Foreskin keratinocyte (primary cell): ENCODE measurements at places on chromosomes 11 and 22. TPM values are rescaled to one million over a fixed set of nuclear protein-coding genes. Genes with fewer than 3 reads are reported as not detected.

Gene CYP2D6
- total RNA-seq: 0.61 and 0.71 TPM in 2 replicates

GRCh38 chr11:128610721-128611617, 23.6 kb upstream of the ETS1 start:
- DNase-seq: no peak

Gene DEFB131B
- not detected in 2 replicates for total RNA-seq

Gene CENPM
- 29.0 and 33.2 TPM in 2 replicates for total RNA-seq

Gene CRACR2B
- total RNA-seq: 0.71 and 1.4 TPM in 2 replicates

Gene TCN2
- total RNA-seq: 1.4 and 1.8 TPM in 2 replicates

- DNase-seq: no peak
These were observed at the start of gene PRSS23 for GRCh38 chr11:86800076-86800959. Gene PRSS23, plus strand, starts transcription at chr11:86800542. Its CDS starts 7,102 bp downstream, at chr11:86807644.

Gene STIM1
- 22.8 and 24.7 TPM in 2 replicates for total RNA-seq

DNA sequence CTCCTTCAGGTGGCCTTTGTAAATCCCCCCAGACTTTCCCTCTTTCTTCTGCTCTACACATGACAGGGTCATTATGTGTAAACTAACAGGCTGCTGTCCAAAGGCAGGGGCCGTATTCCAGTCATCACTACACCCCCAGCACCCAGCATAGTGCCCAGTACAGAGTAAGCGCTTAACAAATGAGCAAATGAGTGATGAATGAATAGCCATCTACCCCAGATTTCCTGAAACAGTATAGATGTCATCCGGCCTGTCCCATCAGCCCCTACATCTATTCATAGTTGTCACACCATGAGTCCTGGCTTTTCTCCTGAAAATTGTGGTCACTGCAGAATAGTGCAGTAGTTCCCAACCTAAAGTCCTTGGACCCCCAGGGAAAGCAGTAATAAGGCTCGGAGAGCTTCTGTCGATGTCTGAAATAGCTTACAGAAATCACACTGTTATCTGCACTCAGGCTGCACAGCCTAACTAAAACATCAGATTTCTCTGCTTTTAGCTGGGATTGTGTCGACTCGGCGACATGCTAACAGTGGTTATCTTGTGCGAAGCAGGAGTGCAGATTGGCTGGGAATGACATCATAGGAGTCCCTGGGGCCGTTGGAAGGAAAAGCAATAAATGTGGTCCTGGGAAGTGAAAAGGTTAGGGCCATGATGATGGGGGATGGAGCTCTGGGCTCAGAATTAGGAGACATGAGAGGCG, 143.8 kb upstream of the NECTIN1 start:
- no peak for DNase-seq

- no peak for DNase-seq
These were observed 36.9 kb downstream of the CAT start for GRCh38 chr11:34475656-34476055.

GRCh38 chr11:77547047-77547836, 42.5 kb upstream of the AQP11 start:
- DNase-seq: no peak

Gene DNAJB7
- total RNA-seq: not detected in 2 replicates

- no peak for DNase-seq
These were observed 160.4 kb downstream of the ATG16L2 start for GRCh38 chr11:72974487-72975205.

GRCh38 chr11:133172349-133172748, 360.0 kb downstream of the OPCML start:
- DNase-seq: no peak

GRCh38 chr11:27470166-27470565, 2.4 kb downstream of the LGR4 start:
- DNase-seq: no peak

GRCh38 chr11:117412653-117413275, 85.1 kb downstream of the CEP164 start:
- DNase-seq: no peak

- no peak for DNase-seq
These were observed 42.1 kb upstream of the TTC12 start for GRCh38 chr11:113272281-113272680.

Gene CPT1A
- total RNA-seq: 16.0 and 18.8 TPM in 2 replicates

GRCh38 chr22:19750507-19751490, 9.8 kb upstream of the TBX1 start:
- DNase-seq: no peak

DNA sequence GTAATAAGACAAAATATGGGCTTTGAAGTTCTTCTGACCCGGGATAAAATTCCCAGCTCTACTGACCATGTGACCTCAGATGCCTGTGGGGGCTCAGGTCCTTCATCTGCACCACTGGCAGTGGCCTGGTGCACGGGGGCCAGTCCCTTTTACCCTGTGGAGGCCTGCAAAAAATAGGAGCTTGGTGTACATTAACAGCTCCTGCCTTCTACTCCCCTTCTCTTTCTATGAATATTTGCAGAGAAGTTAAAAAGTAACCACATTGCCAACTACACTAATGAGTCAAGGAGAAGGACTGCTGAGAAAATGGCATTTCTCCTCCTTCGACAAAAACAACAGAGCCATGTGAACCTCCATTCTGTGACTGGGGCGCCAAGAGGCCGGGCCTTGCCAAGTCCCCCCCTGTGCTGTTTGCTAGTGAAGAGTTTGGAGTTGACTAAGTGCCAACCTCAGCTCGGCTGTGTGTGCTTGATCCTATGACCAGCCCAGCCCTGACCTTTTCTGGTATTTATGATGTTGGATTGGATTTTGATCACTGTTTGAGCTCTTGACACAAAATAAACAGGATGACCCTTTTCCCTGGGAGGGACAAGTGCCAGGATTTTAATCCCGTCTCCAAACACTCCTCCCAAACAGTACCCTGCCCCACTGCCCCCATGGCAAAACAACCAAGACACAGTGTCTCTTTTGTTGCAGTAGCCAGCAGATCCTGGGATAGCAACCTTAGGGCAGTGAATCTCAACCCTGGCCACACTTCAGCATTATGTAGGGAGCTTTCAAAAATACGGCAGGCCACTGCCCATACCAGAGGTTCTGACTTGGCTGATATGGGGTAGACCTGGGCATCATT, 380.1 kb downstream of the LARGE1 start:
- DNase-seq: no peak

DNA sequence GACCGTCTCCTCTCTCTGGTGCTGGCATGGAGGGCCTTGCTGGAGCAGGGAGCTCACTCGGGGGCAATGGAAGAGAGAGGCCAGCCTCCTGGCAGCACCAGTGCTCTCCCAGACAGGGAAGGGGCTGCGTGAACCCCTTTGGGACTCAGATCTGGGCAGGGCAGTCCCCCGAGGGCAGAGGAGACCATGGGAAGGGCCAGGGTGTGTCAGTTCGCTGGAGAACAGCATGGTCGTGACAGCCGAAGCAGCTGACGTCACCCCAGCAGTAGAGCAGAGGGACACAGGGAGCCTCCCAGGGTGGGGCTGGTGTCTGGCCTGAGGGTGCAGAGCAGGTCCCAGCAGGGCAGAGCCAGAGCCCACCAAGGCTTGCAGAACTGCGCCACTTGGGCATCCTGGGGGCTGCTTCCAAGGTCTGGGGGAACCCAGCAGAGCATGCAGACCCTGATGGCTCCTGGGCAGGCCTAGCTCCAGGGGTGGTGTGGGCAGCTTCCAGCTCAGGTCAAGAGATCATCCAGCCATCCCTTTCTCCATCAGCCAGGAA, 71.0 kb upstream of the KCNQ1OT1 start:
- no peak for DNase-seq

GRCh38 chr11:15911377-15912044, 444.8 kb downstream of the SOX6 start:
- no peak for DNase-seq

- DNase-seq: no peak
These were observed 7.8 kb upstream of the ACR start for GRCh38 chr22:50730013-50730891.

DNA sequence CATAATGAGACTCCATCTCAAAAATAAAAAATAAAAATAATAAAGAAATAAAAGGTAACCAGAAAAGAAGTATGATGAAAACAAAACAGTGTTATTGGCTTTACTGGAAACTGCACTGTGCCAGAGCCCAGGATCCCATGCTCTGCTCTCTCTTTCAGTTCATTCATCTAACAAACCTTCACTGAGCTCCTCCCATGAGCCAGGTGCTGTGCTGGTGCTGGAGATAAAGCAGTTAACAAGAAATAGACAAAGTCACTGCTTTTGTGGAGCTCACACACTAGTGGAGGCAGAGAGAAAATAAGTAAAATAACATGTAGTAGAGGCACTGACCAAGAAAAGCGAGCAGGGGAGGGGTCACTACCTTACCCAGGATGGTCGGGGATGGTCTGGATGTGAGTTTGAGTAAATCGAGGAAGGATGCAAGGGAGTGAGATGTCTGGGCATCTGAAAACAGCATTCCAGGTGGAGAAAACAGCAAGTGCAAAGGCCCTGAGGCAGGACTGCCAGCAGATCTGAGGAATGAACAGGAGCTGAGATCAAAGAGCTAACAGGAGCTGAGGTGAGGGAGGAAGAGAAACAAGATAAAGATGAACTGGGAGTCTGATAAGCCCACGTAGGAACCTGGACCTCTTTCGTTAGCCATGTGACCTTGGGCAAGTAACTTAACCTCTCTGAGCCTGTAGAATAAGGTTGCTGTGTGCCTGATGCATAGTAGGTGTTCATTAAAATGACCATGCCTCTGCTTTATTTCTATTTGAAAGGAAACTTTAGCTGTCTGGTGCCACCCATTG, 31.3 kb upstream of the CD82 start:
- no peak for DNase-seq

GRCh38 chr11:101444851-101445250, 139.0 kb downstream of the TRPC6 start:
- no peak for DNase-seq

Gene HEPN1
- total RNA-seq: not detected in 2 replicates

GRCh38 chr11:103928040-103928801, 108.2 kb upstream of the DDI1 start:
- no peak for DNase-seq

DNA sequence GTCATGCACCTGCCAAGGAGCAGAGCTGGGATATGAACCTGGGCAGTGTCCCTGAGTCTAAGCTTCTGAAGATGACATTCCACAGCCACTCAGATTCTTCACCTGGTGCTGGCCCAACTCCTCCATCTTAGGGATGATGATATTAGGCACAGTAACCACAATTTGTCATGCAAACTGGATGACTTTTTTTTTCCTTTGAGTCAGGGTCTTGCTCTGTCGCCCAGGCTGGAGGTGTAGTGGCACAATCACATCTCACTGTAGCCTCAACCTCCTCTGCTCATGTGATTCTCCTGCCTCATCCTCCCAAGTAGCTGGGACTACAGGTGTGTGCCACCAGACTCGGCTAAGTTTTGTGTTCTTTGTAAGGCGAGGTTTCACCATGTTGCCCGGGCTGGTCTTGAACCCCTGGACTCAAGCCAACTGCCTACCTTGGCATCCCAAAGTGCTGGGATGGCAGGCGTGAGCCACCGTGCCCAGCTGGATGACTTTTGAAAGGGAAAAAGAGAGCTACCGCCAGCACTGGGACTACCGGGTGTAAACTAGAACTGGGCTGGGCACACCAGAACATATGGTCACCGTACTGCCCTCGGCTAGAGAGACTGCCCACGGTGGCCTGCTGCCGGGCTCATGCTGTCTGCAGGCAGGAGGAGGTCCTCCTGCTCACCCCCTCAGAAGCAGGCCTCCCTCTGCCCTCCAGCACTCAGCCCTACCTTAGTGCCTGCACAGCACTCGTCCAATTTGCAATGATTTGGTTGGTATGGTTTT, 77.7 kb downstream of the NAT10 start:
- DNase-seq: no peak
